Activated CD4-positive, alpha-beta T cell treated with anti-CD3 and anti-CD28 coated beads for 24 hours (primary cell): ENCODE measurements at places on chromosomes 13 and 19.

- DNase-seq: no peak
Observed at GRCh38 chr19:4979211-4979807, 10.4 kb downstream of the KDM4B start.

GRCh38 chr13:33235564-33235963 lies 50.0 kb downstream of the STARD13 start:
- no peak for DNase-seq

DNA sequence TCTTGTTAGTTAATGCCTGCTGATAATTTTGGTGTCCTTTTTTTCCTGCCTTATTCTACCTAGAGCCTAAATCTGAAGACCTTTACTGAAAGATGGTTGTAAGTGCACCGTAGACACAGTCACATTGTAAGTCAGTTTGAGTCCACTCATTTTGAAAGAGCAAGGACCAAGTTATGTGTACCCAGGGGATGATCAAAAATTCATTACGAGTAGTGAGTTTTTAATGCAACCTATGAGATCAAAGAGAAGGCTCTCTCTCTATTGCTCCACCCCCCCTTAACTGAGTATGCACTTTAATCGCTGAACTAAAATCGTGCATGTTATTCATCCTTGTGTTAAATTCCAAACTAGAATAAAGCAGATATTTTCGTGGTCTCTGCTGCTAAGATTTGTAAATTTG lies 1.8 kb downstream of the RAP2A start:
- no peak for DNase-seq

DNA sequence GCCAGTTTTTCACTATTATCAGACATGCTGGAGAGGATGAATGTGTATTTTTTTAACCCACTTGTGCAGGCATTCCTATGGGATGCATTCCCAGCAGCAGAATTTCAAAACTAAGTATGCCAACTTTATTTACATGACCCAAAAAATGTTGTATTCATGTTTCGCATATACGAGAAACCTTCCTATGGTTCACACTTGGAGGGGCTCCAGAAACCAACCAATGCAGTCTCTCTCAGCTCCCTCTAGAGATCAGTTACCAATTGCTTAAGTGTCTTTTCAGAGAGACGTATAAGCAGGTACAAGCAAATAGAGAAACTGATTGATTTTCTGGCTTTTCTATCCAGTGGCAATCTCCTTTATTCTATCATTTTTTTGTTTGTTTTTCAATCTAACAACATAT lies 5.5 kb upstream of the PTOV1 start:
- no peak for DNase-seq

DNA sequence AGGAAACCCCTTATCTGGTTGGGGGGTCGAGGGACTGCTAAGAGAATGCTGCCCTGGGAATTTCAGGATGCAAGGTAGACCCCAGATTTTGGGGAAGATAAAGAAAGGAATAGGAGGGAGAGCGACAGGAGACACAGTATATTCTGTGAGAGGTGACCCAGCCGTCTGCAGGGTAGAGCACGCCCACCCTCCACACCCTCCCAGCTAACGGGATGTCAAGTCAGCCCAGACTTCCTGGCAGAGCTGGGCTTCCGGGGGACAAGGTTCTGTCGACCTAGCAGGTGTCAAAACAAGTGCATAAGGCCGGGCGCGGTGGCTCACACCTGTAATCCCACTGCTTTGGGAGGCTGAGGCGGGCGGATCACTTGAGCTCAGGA lies 695 bp upstream of the PRR36 start:
- DNase-seq: no peak

GRCh38 chr19:16258440-16258903 lies 60.8 kb downstream of the AP1M1 start:
- no peak for DNase-seq

GRCh38 chr13:83350569-83350968 lies 531.7 kb downstream of the SLITRK1 start:
- no peak for DNase-seq

GRCh38 chr19:53883231-53883661 lies 1.2 kb downstream of the PRKCG start:
- no peak for DNase-seq

DNA sequence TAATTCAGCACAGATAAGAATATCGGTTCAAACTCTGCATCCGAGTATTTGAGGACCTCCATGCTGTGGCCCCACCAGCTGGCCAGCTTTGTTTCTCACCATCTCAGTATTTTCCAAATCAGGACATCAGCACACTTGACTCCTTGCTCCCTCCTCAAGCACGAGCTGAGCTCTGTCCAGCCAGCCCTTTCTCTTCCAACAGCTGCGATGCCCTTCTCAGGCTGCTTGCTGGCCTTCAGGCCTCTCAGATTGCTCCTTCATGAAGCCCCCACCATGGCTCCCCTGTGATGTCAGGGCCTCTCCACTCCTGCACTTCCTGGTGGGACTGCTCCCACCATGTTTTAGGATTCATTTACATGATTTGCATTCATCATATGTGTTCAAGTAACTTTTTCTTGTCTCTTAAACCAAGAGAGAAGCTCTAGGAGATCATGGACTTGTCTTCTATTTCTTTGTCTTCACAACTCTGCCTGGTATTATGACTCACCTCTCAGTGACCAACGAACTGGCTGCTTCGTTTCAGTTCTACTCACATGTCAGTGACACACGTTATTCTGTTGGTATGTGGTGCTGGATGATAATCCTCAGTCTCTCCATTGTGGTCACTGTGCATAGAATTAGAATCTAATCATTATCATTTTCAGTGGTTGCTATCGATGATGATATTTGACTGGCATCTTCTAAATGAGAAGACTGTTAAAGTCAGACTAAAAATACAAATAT lies 471.7 kb downstream of the EFNB2 start:
- DNase-seq: no peak

GRCh38 chr13:20721454-20722357 lies 18.2 kb downstream of the IL17D start:
- no peak for DNase-seq

DNA sequence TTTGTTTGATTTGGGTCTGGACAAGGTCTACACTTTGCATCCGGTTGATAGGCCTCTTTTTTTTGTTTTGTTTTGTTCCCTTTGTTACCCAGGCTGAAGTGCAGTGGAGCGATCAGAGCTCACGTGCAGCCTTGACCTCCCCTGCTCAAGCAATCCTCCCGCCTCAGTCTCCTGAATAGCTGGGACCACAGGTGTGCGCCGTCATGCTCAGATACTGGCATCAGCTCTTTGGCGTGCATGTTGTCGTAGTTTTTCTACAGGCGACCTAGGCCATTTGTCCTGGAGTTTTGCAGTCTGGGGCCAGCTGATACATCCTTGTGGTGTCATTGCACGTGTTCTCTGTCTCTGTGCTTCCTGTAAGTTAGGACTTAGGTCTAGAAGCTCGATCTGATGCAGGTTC lies 16.3 kb downstream of the PAK4 start:
- DNase-seq: no peak

DNA sequence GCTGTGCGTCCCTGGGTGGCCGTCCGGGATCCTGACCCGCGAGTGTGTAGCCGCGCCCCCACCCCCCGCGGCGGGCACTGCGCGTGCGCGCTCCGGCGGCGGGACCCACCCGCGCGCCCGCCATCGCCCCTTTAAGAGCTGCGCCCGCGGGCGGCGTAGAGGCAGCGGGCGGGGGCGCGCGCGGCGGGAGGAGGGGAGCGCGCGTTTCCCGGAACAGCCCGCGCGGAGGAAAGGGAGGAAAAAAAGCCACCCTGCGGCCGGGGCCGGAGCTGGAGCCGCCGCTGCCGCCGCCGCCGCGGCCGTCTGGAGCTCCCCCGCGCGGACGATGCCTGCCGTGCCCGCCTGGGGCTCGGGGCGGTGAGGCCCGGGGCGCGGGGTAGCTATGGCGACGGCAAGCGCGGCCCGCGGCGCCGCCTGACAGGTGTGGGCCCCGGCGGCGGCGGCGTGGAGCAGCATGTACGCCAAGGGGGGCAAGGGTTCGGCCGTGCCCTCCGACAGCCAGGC lies at the start of gene SSBP4:
Gene SSBP4 (plus strand): TSS at position 204 of the 504 bp plus-strand sequence. CDS start 251 bp downstream, at position 455.
- DNase-seq: peak; percentile 58

DNA sequence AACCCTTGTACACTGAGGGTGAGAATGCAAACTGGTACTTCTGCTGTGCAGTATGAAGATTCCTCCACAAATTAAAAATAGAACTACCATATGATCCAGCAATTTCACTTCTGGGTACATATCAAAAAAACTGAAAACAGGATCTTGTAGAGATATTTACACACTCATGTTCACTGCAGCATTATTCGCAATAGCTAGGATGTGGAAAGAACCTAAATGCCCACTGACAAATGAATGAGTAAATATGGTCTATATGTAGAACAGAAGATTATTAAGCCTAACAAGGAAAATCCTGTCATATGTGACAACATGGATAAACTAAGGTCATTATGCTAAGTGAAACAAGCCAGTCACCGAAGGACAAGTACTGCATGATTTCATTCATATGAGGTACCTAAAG lies 304.7 kb downstream of the ENOX1 start:
- no peak for DNase-seq

GRCh38 chr13:66430269-66430668 lies 799.9 kb downstream of the PCDH9 start:
- no peak for DNase-seq

GRCh38 chr13:69585656-69586055 lies 522.0 kb upstream of the ATXN8OS start:
- DNase-seq: no peak

- DNase-seq: no peak
Observed at GRCh38 chr13:52004511-52005170, 6.6 kb downstream of the ATP7B start.

GRCh38 chr13:43574605-43575004 lies 212.2 kb downstream of the ENOX1 start:
- DNase-seq: no peak

- DNase-seq: peak; percentile 71
Observed at GRCh38 chr19:56538254-56538760, 441 bp upstream of the ZFP28 start.

- DNase-seq: no peak
Observed at GRCh38 chr19:4414144-4414799, 11.8 kb downstream of the CHAF1A start.

GRCh38 chr13:53240401-53241025 lies 211.9 kb downstream of the OLFM4 start:
- DNase-seq: no peak

- DNase-seq: no peak
Observed at GRCh38 chr19:3907626-3908265, 25.1 kb upstream of the NMRK2 start.

GRCh38 chr19:30284885-30285284 lies 87.3 kb upstream of the ZNF536 start:
- DNase-seq: no peak

GRCh38 chr19:29266001-29266400 lies 53.0 kb upstream of the UQCRFS1 start:
- DNase-seq: no peak

GRCh38 chr13:105070452-105070851 lies 1465.0 kb downstream of the EFNB2 start:
- no peak for DNase-seq

DNA sequence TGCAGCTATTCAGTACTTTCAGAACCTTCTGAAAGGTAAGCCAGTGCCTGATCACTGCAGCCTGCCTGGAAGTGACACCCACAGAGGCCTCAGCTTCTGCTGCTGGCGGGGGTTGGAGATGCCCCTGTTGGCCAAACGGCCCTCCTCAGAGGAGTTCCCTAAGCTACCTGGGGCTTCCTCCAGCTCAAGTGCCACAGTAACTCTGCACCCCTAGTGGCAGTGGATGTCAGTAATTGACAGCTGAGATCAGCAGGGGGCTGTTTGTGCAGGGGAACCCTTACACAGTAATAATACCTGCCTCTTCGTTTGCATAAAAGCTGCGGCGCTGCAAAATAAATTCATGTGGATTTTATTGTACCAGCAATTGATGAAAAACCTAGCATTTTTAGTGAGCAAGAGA lies 28.9 kb downstream of the TDRD12 start:
- no peak for DNase-seq

GRCh38 chr19:18379803-18380747 lies 5.9 kb upstream of the GDF15 start:
- no peak for DNase-seq

DNA sequence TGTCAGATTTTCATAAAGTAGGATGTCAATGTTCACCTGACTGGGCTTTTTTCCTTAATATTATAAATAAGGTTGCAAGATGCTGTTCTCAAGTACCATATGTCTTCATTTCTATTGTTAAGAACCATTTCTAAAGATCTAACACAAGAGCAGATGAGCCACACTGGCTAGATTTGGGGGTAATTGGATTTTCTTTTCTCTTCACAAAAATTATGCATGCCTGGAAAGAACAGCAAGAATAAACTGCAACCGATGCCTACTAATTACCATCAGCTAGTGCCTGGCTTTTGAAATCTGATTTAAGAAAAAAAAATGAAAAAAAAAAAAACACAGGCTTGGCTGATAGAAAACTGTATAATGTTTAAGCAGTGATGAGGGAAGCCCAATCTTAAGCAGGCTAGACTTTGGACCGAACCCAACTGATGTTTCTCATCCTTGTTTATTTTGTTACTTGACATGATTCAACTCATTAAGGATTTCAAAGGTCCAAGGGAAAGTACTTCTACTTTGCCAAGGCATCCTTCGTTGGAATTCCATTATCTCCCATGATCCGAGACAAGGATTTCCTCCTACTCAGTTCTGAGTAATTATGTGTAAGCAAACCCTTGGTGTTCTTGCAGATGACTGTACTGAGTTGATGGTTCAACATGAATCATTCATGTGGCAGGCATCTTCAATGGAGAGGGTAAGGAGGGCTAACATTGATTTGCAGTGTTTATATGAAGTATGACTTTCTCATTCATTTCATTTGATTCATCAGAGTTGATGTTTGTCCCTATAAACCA lies 300.5 kb downstream of the SPRY2 start:
- DNase-seq: no peak

- DNase-seq: no peak
Observed at GRCh38 chr13:72462726-72463125, 264.7 kb downstream of the MZT1 start.

- no peak for DNase-seq
Observed at GRCh38 chr13:60230593-60230992, 66.9 kb upstream of the DIAPH3 start.

DNA sequence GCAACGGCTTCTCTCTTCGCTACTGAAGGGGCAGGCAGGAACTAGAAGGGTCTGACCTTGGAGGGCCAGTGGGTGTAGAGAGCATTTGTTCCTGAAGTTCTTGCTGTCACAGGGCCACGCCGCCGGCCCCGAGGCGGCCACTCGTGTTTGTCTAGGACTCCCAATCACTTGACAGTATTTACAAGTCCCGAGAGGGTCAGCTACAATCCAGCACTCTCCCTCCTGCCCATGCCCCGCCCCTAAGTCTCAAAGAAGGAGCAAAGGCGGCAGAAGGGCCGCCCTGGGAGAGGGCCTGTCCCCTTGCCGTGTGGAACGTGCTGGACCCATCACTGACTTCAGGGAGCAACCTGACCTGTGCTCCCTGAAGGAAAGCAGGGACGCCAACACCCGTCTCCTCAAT lies 118.5 kb downstream of the STK24 start:
- DNase-seq: no peak

GRCh38 chr13:22062478-22063205 lies 391.8 kb downstream of the FGF9 start:
- no peak for DNase-seq
